ENCODE measurements at places on chromosomes 16 and 17. TPM values are rescaled to one million over a fixed set of nuclear protein-coding genes. Genes with fewer than 3 reads are reported as not detected.

The TP53TG3F gene
- not detected for polyA plus RNA-seq

The GLIS2 gene
- 32.5 TPM for polyA plus RNA-seq

The TERB1 gene
- 0.12 TPM for polyA plus RNA-seq

The APOH gene
- polyA plus RNA-seq, result not detected

The BCAR1 gene
- 51.2 TPM for polyA plus RNA-seq

The C16orf96 gene
- polyA plus RNA-seq, result 0.33 TPM

The DNAI2 gene
- polyA plus RNA-seq, result 0.12 TPM

The ASIC2 gene
- polyA plus RNA-seq, result 2.5 TPM

The POLDIP2 gene
- 83.6 TPM for polyA plus RNA-seq

DNA sequence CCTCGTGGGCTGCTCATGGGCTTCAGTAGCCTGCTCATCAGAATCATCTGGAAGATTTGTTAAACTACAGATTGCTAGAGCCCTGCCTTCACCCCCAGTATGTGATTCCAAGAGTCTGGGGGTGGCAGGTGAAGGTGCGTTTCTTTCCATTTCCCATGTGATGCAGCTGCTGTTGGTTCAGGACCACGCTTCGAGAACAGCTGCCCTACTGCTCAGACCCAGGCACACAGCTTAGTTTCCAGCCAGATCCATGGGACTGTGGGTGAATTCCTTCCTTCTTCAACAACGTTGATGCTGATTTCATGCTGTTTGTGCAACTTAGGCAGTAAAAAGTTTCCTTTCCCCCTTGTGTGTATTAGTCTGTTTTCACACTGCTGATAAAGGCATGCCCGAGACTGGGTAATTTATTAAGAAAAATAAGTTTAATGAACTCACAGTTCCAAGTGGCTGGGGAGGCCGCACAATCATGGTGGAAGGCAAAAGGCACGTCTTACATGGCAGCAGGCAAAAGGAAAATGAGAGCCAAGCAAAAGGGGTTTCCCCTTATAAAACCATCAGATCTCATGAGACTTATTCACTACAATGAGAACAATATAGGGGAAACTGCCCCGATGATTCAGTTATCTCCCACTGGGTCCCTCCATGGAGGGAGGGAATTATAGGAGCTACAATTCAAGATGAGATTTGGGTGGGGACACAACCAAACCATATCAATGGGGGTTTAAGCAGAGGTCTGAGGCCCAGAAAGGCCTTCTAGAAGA lies 159.2 kb downstream of the XYLT1 start:
- DNase-seq, result no peak

GRCh38 chr17:28693869-28694268 lies 17.8 kb downstream of the PROCA1 start:
- no peak for DNase-seq

DNA sequence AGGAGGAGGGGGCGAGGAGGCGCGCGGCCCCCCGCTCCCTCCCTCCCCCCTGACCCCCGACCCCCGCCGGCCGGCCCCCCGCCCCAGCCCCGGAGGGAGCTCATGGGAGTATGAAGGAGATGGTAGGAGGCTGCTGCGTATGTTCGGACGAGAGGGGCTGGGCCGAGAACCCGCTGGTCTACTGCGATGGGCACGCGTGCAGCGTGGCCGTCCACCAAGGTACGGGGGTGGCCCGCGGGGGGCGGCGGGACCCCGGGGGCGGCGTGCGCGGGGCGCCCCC lies 390 bp downstream of the MLLT6 start:
- DNase-seq, result no peak

DNA sequence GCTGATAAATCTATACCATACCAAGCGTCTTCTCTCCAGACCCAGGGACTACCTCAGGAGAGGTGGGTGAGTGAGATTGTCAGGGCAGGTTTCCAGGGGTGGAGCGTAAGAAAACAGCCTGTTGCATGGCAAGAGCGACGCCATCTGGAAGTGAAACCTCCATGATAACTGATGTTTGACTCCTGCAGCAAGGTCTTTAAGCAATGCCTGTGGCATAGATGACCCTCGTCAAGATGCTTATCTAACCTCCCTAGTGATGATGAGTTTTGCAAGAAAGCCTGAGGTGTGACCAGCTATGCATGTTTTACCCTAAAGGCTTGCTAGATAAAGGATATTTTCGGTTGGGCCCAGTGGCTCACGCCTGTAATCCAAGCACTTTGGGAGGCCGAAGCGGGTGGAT lies 71.6 kb downstream of the GSG1L start:
- DNase-seq, result no peak

GRCh38 chr17:61381537-61381936 lies 18.1 kb upstream of the TBX2 start:
- DNase-seq, result no peak

DNA sequence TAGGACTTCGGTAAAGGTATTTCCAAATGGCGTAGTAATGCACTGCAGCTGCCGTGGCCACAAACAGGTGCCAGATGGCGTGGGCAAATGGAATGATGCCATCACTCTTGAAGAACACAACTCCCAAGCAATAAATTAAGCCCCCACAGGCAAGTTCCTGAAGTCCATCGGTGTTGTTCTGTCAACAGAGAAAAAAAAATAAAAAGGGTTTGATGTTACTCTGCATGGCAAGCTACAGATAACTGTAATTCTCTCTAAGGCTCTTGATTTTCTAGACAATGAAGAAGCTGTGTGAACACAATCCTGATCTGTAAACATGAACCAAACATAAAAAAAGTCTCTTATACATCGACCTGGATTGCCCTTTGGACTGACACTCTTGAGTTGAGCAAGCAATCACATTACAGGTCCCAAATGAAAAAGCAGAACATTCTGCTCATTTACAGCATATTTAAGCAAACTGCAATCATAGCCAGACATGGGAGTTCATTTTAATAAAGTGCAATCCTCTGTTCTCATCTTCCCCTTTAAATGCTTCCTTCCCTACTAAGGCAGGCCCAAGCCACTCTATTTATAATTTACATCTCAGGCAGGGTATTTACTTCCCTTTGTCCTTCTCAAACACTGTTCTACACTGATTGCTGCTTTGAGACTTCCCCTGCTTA lies 27.1 kb downstream of the MMD start:
- no peak for DNase-seq

DNA sequence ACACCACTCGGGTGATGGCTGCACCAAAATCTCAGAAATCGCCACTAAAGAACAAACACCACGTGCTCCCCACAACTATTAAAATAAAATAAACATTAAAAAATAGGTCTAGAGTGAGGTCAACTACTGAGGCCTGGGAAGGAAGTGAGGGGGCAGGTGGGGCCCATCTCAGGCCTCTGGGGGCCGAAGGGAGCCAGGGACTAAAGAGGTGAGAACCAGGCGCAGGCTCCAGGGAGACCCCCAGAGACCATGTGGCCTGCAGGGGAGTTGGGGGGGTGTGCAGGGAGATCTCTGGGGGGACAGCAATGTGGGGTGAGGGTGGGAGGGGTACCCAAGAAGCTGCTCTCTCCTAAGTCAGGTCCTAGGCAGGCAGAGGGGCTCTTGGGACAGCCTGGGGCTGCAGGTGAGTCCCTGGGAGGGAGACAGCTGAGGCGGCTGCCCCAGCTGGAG lies 111.3 kb upstream of the SMURF2 start:
- no peak for DNase-seq

Measured in left kidney (tissue), 8 donors.